ENCODE measurements at places on chromosomes 11 and 22.

DNA sequence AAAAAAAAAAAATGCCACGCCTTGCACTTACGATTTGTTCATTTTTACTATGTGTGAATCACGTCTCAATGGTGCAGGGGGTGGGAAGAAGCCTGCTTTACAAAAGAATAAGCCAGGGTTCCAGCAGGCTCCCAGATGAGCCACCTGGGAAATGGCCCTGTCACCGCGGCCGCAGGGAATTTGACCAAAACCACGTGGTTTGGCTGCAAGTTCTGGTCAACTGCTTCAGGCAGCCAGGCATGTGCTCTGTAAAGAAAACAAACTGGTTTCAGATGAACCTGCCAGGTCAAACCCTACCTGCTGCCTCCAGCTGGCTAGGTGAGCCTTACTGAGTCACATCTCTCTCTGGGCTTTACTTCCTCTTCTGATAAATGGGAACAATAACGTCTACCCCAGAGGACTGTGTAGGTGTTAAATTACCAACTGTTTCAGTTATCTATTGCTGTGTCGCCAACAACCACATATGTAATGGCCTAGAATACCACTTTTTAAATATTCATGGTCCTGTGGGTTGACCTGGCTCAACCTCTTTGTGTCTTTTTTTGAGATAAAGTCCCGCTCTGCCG is 30.5 kb upstream of the GCAT start:
- DNase-seq = no peak

GRCh38 chr22:50284479-50284878 is 14.3 kb upstream of the MAPK11 start:
- DNase-seq = no peak

DNA sequence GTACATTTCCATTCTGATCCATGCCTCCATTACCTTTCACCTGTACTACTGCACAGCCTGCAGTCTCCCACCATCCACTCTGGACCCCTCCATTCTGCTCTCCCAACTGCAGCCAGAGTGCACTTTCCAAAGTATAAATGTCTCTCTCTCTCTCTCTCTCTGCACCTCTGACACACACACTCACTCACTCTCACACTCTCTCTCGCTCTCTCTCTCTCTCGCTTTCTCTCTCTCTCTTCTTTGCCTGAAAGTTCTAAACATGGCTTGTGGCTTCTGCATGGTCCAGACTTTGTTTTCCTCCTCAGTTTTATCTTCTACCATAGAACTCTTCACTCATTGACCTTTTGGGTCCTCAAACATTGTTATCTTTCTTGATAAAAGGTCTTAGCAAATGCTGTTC is 76.6 kb downstream of the WNT11 start:
- no peak for DNase-seq

- no peak for DNase-seq
Observed at GRCh38 chr11:94330789-94331188, 26.4 kb downstream of the IZUMO1R start.

- DNase-seq = no peak
Observed at GRCh38 chr11:130915603-130916237, 559 bp downstream of the SNX19 start.

- DNase-seq = no peak
Observed at GRCh38 chr22:36465232-36466021, 16.0 kb downstream of the TXN2 start.

GRCh38 chr11:6625156-6625831 is 6.1 kb upstream of the TPP1 start:
- DNase-seq = no peak

DNA sequence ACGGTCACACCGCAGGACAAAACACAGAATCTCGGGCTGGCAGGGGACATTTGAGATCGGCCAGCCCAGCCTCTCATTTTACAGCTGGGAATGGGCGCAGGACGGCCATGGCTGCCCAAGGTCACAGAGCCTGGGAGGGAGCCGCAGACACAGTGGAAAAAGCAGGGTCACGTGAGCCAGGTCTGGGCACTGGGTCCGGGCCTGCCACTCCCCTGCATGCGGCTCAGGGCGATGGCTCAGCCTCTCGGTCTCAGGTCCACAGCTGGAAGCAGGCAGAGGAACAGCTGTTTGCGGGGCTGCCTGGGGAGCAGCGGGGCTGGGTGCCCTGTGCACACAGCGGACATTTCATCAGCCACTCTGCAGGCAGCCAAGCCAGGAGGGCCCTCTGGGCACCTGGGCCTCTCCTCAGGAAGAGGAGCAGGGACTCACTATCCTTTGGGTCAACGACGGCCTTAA is 10.4 kb upstream of the PPARA start:
- DNase-seq = no peak

DNA sequence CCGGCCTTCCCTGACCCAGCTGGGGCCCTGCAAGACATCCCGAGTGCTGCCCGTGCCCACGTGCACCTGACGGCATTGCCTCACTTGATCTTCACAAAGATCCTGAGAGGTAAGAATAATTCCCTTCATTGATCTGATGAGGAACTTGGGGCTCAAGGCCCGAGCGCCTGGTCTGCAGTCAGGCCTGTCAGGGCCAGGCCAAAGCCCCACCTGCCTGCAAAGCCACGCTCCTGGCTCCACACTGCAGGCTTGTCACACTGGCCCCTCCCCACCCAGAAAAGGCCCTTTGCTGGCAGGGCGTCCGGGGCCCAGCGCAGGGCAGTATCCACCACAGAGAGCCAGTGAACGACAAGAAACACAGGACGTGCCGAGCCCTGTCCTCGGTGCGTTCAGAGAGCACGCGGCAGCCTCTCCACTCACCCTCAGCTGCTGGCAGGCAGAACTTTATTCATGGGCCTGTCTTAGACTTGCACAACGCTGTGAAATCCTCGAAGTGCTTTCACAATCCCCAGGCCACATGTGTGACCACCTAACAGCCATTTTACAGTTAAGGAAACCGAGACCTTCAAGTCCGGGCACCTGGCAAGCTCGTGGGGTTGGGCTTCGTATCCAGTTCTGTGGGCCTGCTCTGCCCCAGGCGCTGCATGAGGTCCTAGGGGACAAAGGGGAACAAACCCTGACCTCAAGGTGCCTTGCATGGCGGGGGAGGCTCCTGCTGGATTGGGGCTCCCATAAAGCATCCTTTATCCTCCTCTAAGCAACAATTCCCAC is 14.8 kb downstream of the KIAA0930 start:
- DNase-seq = no peak

- DNase-seq = no peak
Observed at GRCh38 chr11:15577519-15577918, 462.8 kb downstream of the INSC start.

DNA sequence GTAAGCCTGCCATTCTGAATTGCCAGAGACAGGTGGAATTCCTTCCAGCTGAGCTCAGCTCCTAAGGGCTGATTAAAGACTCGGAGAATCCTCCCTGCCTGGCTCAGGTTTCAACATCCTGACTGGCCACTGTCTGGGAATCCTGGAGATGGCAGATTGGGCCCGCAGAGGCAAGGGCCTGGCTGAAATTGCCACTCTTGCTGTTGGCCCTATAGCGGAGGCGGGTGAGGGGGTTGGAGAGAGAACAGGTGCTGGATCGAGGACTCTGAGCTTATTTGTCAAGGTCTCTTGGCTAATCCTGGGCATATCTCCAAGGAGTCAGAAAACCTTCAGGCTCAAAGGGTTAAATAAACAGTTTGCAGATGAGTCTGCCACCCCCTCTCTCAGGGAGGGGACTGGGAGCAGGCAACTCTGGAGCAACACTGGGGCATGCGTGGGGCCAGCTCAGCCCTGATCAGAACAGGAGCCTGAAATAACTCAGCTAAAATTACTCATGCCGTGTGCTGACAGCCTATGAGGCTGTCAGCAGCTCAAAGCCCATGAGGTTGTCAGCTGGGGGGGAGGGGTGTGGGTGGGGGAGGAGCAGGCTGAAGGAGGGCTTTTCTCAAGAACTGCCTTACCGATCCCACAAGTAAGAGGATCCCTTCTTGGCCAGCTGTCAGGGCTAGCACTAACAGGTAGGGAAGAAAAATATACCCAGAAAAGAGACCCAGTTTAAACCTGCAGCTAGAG is 14.7 kb upstream of the MFRP start:
- DNase-seq = peak; percentile 44

- no peak for DNase-seq
Observed at GRCh38 chr11:70420008-70420464, 21.7 kb downstream of the CTTN start.

- DNase-seq = no peak
Observed at GRCh38 chr22:39556970-39557841, 13.3 kb upstream of the CACNA1I start.

DNA sequence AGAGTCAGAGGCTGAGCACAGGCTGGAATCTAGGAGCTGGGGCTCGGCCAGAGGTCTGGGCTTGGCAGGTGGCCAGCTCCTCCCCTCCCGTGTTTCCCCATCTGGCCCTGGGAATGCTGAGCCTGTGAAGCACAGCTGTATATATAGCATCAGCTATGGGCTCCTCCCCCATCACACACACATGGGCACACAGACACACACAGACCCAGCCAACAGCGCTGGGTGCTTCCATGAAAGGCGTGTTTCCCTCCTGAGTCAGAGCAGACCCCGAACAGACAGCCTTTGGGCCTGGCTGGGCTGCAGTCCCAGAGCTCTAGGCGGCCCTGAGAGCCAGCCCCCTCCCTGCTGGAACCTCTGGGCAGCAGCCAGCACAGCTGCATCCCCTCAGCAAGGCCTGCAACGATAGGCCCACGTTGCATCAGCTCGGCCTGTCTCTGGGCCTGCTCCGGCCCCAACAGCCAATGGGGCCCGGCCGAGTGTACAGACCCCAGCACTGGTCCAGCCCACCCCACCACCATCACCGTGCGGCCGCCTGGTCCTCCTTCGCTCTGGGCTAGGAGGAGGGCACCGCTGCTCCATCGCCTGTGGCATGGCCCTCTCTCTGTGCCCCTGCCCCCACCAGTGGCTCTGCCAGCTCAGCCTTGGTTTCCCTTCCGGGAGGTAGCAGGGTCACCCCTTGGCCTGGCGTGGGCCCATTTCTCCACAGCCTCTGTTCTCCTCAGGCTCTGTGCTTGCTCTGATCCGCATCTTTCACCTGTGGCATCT is 7.6 kb upstream of the SERPINH1 start:
- no peak for DNase-seq

DNA sequence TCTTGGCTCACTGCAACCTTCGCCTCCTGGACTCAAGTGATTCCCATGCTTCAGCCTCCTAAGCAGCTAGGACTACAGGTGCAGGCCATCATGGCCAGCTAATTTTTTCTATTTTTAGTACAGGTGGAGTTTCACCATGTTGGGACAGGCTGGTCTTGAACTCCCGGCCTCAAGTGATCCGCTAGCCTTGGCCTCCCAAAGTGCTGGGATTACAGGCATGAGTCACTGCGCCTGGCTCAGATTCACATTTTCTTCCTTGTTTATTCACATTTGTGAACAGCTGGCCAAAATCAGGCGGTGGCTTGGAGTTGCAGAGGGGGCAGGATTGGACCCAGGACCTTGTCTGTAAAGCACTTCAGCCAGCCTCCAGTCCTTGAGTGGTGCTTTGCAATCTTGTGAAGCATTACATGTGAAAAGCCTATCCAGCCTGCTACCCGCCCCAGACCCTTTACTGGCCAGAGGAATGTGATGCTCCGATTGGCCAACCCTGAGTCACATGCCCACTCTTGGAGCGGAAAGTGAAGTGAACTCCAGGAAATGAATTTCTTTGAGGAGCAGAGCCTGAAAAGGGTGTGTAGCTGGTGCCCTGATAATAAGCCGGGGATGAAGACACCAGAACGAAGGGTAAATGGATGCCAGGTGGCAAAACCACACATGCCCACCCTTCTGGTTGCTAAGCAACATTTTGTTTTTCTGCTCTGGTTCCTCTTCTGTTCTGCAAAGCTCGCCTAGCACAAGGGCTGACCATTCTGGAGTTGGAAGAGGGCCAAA is 62.6 kb upstream of the PTPRJ start:
- DNase-seq = no peak

- DNase-seq = no peak
Observed at GRCh38 chr11:120186774-120187591, 23.8 kb upstream of the OAF start.

DNA sequence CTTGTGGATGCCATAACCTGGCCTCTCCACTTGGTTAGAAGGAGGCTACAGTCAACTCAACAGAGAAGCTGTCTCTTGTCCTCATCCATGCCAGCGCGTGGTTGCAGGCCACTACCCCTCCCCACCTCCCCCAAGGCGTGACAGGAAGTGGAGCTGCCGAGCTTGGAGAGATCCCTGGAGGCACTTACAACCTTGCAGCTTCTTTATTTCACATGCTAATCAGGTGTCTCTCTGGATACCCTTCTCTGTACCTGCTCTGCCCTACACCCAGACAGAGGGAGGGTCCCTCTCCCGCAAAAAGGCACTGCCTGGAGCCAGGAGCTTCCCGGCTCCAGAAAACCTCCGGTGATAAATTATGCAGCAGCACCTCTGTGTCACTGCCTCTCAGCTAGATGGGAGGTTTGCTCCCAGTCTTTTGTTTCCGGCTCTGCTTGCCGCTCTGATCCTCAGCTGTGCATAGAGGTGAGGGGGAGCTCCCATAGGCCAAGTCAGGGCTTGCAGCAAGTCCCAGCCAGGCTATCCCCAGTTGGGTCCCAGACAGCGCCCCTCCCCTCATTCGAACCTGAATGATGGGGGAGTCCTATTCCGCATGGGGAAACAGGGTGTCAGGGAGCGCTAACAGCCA is 5.7 kb downstream of the LRP4 start:
- DNase-seq = no peak

GRCh38 chr11:2121227-2122130 is 17.7 kb downstream of the IGF2 start:
- DNase-seq = no peak

- DNase-seq = no peak
Observed at GRCh38 chr11:93407777-93408401, 77.3 kb downstream of the DEUP1 start.
